NCI-H446 (cell line): ENCODE measurements at places on chromosomes 11 and 22.

GRCh38 chr11:71443736-71444445 lies 4.3 kb downstream of the DHCR7 start:
- DNase-seq, result no peak

GRCh38 chr22:34992672-34993071 lies 73.3 kb upstream of the ISX start:
- no peak for DNase-seq

- DNase-seq, result no peak
Observed at GRCh38 chr11:118841469-118842242, 42.0 kb upstream of the CXCR5 start.

DNA sequence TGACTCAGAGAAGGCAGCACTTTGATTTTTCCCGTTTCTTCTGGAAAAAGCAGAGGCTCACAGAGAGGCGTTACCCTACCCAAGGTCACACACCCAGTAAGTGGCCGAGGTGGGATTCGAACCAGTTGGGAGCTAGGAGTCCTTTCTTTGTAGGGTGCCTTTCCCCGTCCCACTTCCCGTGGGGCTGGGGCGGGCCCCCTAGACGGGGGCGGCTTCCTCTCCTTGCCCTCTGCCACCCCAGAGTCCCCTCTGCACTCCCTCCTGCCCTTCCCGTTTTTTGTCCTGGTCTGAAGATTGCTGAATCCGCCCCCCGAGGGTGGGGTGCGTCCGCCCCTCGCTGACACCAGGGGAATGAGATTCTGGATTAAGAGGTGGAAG lies 747 bp downstream of the TPCN2 start:
- DNase-seq, result no peak

- DNase-seq, result no peak
Observed at GRCh38 chr11:128388206-128388815, 199.0 kb downstream of the ETS1 start.
